ENCODE measurements at places on chromosomes 7 and 10.

DNA sequence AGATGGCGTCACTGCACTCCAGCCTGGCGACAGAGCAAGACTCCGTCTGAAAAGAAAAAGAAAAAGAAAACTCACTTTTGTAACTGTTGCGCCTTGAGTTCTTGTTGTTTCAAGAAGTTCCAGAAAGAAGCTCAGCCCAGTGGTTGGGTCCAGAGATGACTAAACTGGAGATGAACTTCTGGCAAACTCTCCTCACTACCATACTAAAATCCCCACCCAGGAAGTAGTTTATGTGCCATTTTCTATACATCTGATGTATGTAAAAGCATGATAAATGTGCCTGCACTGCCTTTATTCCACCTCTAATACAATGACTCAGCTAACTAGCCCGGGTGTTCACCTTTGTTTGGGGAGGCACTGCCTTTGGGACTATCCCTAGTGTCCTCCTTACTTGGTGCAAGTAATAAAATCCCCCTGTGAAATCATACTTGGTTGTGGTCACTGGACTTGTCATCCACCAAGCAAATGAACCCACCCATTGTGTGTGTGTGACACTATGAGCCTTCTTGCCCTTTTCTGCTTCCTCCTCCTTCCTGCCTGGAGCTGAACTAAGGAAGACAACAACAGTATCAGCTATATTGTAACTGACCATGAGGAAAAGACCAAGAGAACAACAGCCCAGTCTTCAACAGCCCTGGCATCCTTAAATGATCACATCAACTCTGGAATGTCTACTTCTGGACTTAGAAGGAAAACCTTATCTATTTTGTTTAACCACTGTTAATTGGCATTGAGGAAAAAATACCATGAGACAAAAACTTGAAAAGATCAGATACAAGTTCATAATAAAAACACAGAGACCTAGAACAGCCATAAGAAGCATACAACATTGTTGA, 33.6 kb downstream of the JMJD1C start:
- DNase-seq: no peak

DNA sequence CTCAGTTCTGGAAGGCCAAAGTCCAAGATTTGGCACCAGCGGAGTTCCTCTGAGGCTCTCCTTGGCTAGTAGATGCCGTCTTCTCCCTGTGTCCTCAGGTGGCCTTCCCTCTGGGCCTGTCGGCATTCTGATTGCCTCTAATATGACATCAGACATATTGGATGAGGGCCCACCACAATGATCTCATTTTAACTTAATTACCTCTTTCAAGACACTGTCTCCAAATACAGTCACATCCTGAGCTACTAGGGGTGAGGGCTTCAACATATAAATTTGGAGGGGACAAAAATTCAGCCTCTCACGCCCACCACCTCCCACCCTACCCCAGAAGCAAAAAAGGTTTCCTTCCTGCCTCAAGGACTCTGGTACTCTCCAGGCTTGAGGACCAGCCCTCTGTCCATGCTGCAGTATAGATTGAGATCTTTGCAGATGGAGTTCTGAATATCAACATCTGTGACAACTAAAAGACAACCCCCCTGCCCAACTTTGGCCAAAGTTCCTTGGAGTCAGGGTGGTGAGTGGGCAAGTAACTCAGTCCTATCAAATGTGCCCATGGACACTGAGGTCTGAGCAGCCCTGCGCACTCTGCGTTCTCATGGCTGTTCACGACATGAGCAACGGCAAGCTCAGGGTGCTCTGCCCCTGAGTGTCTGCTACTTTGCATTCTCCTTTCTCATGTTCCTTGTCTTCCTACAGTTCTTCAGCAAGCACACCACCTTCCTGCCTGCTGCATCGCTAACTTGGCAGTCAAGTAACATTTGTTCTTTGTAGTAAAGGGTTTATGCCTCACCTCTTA, 11.5 kb downstream of the TMEM176B start:
- no peak for DNase-seq

- no peak for DNase-seq
Observed at GRCh38 chr10:129879655-129880054, 84.4 kb downstream of the EBF3 start.

DNA sequence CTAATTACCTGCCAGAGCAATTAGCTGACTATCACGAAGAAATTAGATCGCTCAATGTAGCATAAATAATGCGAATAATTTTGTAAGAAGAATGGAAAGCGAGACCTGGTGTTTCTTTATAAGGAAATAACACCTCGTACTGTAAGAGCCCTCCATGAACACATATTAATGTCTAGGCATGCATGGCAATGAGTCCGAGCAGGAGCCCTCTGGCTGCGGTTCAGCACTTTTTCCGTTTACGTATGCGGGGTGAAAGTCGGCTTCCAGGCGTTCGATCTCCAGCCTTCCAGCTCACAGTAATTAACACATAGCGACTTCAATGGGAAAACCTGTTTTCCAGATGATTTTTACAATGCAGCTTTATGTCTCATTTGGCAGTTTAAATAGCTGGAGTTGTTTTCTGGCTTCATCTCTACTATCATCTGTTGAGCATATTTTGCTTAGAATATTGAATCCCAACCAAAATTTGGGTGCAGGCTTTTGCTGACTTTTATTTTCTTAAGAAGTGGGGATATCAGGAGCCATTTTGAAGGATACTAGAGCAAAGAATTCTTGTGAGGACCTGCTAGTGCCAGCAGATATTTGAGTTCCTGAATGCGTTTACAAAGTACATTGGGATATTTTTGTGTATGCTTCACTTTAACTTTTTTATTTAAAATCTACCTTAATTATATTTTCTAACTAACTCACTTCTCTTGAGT, 7.2 kb upstream of the SP8 start:
- DNase-seq: no peak

DNA sequence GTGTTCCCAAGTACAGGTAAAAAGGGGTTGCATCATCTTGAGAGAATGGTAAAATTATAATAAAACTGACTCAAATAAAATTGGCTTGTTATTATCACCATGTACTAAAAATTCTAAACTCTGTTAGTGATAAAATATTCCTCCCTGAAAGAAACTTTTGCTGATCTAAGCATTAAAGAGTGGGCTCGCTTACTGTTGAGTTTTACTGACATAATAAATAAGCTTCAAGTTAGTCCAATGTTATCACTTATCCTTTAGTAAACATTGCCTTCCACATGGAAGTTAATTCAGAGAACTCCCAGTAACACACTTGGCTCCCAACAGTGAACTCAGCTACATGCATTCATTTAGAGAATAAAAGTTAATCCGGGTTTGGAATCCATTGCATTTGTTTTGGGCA, 456.4 kb downstream of the PLXDC2 start:
- no peak for DNase-seq

- no peak for DNase-seq
Observed at GRCh38 chr10:27245836-27246235, 5.2 kb upstream of the ACBD5 start.

- peak; percentile 18 for DNase-seq
Observed at GRCh38 chr10:49678827-49679479, 498 bp upstream of the C10orf53 start.

DNA sequence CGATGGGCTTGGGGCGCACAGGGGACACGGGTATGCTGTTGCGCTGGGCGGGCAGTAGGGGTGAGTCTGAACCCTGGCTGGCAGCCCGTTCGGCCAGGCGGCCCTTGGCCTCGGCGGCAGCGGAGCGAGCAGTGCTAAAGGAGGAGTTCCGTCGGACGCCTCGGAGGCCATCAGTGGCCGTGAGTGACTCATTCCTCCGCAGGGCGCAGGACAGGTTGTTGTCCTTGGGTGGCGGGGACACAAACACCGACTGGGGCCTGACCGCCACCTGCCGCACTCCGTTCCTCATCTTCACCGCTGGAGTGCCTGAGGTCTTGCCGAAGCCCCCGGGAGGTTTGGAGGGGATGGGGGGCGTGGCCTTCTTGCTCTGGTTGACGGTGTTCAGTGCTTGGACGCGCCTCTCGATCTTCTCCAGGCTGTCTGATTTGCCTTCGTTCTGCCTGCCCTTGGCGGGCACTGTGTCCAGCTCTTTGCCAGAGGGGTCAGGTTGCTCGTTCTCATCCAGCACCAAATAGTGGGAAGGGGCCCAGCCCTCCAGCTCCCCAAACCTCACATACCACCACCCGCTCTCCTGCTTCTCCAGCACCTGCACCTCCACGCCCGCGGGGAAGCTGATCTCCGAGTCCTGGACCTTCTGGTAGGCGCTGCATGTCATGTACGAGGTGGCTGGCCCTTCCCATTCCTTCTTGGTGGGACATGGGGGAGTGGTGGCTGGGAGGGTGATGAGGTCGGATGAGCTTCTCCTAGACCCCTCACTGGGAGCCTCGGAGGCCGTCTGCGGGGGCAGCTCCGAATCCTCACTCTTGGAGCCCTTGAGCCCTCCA, 108.7 kb downstream of the NEURL1 start:
- no peak for DNase-seq

DNA sequence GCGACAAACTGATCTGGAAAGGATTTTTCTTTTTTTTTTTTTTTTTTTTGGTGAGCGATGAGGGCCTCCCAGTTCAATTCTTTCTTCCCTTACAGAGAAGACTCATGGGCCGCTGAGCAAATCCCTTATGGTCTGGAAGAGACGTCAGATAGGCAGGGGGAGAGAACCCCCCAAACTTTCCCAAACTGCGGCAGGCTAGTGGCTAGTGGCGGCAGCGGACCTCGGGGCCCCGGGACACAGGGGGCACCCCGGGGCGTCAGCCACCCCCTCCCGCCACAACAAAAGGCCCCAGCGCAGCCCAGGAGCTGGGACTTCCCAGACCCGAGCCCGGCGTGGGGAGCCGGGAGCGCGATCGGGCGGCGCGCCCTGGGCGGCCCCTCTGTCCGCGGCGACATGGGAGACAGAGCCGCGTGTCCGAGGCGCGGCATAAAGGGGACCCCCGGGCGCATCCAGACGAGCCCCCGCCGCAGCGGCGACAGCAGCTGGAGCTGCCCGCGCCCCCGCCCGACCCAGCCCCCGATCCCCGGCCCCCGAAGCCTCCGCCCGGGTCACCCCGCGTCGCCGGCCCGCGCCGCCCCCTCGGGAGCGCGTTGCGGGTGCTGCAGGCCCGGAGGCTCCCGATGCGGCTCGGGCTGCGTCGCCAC, 755 bp downstream of the FAM171A1 start:
- DNase-seq: no peak

- DNase-seq: no peak
Observed at GRCh38 chr10:43952760-43953159, 304.1 kb upstream of the ZNF32 start.

DNA sequence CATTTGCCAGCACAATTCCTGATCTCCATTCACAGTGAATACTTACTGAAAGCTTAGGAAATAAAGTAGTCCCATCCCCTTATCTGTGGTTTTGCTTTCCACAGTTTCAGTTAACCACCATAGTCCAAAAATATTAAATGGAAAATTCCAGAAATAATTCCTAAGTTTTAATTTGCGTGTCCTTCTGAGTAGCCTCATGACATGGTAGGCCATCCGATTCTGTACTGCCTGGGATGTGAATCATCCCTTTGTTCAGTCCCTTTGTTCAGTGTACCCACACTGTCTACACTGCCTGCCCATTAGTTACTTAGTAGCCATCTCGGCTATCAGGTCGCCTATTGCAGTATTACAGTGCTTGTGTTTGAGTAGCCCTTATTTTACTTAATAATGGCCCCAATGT, 14.2 kb downstream of the RAB11FIP2 start:
- DNase-seq: no peak

DNA sequence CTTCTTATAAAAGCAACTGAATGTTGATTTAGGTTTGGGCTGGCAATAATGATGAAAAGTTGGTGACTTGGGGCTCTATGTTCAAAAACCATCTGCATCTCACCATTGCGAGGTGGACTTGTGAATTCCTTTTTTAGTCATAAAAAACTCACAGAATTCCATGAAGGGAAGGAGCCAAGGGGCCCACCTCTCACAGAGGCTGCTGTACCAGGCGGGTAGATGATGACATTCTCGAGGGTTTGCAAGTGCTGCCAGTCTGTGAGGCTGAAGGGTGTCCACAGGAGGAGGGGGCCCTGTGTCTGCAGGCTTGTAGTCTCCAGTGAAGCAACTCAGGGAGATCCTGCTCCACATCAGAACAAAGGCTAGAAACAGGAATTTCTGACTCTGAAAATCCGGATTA, 195.5 kb upstream of the ZNF32 start:
- no peak for DNase-seq
